Stimulated activated CD4-positive, alpha-beta T cell treated with anti-CD3 and anti-CD28 coated beads, Interleukin-4, amount 100 ng/mL, for 4 hours (primary cell): ENCODE measurements at places on chromosomes 16 and 17.

- DNase-seq: peak; percentile 83
Measured at GRCh38 chr17:65561452-65562205, at the start of gene AXIN2. Gene AXIN2 (minus strand): TSS chr17:65561648. CDS start chr17:65558620, 3,028 bp downstream.

DNA sequence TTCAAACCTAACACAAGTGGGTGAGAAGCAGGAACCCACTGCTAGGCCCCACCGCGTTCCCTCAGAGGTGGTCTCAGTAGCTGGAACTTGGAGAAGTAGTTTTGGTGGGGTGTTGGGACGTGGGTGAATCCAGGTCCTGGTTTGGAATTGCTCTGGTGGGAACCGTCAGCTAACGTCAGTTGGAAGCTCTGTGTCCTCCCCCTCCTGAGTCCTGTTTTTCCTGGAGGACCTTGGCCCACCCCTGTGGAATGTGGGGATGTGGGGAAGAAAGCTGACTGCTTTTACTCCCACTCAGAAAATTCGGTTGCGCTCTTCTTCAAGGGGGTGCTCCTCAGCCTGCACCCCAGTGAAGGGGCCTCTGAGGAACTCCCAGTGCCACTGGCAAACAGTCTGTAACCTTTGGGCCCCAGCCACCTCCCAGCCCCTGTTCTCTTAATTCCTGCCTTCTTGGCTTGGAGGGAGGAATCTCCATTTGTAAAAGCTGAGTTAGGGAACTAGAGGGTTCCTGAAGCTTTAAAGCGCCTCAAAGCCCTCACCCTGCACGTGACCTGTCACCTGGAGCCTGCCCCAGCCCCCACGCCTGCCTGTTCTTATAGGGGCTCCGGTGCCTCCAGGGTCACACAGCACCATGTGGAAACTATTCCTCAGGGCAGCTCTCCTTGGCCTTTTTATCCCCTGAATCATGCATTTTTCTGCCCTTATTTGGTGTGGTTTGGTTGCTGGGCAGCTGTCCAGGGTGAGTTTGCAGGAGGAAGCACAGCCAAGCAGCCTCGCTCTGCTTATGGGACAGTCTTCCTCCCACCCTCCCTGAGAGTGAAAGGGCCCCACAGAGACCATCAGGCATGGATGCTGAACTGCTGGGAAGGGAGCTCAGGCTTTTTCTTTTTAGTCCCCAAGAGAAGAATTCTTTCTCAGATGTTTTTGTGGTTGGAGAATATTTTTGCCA is 16.2 kb upstream of the NAGLU start:
- no peak for DNase-seq

- no peak for DNase-seq
Measured at GRCh38 chr16:64627781-64628180, 494.1 kb downstream of the CDH11 start.

DNA sequence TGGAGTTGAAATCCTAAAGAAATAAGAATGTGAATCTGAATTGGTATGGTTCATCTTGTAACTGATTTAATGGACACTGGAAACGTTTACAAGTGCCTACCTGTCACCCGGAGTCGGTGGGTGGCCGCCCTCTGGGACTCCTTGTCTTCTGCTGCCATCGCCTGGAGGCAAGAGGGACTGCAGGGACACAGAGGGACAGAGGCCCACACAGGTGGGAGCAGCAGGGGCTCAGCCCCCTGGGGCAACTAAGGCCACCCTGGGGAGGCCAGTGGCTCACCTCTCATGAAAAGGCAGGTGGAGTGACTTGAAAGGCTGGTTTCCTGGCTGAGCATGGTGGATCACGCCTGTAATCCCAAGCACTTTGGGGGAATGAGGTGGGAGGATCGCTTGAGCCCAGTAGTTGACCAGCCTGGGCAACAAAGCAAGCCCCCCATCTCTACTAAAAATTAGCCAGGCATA is 23.2 kb downstream of the TMEM92 start:
- DNase-seq: peak; percentile 72

DNA sequence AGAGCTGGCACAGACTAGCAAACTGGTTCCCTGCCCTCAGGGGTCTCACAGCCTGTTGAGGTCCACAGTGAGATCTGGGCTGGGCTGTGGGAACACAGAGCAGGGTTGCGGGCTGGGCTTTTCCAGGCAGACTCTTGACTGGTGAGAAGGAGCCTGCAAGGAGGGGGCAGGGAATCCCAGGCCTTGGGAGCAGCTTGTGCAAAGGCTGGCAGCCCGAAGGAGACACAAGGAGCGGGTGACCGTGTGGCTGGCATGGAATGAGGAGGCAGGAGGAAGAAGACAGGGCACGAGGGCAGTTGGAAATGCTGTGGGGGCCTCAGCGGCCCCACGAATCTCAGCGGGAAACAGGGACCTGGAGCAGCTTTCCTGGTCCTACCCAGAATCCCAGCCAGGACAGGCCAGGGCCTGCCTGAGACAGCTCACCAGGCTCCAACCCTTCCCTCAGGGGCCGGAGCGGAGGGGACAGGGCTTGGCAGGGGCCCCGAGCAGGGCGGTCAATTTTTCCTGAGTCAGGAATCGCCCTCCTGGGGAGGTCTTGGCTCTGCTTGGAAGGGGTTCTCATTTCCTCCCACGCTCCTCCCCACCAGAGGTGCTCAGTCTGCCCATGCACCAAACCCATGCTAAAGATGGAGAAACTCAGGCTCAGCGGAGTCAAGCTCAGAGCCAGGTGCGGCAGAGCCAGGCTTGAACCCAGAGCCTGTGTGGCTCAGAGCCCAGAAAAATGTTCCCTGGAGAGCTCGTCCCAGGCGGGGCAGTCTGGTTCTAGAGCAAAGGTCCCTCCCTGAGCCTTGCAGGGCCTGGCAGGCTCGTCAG is 9.2 kb upstream of the SNN start:
- DNase-seq: no peak

DNA sequence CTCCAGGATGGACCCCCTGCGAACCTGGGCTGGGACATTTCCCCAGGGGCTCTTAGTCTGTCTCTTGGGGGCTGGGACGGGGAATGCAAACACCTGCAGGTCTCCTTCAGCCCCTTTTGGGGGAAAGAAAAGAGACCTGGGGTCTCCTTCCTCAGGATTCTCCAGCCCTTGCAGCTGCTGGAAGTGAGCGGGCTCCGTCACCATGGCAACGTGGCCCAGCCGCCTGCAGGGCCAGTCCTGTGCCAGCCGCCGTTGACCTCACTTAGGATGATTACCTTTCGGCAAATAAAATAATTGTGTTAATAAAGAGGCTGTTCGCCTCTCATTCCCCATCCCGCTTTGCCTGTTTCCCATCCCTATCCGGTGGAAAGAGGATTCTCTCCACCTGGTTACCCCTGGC is 25.7 kb downstream of the MRM1 start:
- DNase-seq: no peak

- DNase-seq: peak; percentile 29
Measured at GRCh38 chr17:2087597-2088211, 32.8 kb downstream of the HIC1 start.

GRCh38 chr16:27677263-27677662 is 127.3 kb downstream of the KATNIP start:
- DNase-seq: no peak

GRCh38 chr16:26317885-26318284 is 626.1 kb downstream of the HS3ST4 start:
- no peak for DNase-seq

- DNase-seq: peak; percentile 76
Measured at GRCh38 chr17:29778956-29779811, 150.8 kb downstream of the SSH2 start.

- DNase-seq: no peak
Measured at GRCh38 chr16:11498683-11499082, 88.0 kb downstream of the LITAF start.

DNA sequence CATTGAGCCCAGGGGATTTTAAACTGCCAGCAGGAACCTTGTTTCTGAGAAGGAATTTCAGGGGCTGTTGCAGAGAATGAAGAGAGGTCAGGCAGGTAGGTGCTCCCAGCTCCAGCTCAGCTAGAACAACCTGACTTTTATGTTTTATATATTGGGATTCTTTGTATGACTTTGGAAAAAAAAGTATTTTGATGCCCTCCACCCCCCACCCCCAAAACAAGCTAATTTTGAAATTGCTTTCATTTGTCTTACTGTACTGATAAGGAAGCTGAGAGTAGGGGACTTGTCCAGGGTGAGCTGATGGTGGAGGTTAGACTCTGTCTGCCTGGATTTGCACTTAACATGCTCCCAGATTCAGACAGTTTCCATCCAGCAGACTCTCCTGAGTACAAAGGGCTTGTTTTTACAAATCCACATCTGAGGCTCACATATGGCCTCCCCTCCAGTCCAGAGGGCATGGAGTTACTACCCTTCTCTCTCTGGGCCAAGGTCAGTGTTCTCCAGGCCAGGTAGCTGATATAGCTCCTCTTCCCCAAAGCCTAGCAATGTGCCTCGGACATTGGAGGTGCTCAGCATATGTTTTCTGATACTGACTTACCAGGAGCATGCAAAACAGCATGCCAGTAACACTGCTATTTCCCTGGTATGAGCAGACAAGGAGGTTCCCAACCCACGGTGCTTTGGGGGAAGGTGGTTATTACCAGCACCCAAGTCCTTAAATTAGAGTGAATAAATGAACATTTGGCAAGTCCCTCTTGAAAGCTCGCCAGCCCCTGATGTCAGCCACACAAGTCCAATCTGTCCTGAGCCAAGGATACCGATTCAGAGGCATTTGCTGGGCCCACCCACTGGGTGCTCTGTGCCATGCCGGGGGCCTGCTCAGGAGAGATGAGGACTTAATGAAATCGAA is 11.3 kb downstream of the STX1B start:
- DNase-seq: no peak

DNA sequence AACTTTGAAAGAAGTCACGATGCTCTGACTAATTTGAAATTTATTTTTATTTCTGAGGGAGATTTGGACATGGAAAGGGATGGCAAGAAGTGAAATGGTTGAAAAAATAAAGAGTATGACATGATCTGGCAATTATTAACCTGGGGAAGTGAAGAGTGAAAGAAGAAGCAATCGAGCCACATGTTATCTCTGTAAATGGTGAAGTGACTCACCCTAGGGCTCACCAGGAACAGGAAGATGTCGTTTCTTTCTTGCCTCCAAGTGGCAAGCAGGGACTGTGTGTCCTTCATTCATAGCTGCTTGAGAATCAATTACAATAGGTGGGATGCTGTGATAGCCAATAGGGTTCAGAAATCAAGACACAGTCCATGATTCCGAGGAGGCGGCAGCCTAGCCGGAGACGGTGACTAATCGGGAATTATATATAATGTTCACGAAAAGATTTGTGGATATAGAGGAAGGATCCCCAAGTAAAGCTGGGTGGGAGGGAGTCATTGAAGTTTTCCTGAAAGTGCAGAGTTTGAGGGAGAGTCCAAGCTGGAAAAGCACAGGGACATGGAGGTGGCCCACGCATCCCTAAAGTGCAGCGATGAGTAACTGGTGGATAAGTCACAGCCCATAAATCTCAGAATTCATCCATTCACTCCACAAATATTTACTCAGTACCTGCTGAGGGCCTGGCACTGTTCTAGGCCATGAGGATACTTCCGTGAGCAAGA is 18.2 kb upstream of the KRT20 start:
- DNase-seq: no peak

DNA sequence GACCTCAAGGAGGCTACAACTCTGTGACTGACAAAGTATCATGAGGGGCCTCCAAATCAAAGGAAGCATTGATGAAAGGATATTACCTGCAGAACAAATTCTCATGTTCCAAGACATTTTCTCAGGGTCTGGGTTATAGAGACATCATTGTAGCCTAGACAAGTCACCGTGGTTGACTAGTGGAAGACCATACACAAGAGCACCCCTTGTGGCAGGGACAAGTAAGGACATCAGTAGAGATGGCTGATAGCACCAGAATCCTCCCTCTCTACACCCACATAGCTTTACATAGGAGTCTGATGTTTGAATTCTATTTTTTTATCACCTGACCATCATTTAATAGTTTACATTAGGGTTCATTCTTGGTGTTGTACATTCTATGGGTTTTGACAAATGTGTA is 32.5 kb upstream of the CDH8 start:
- DNase-seq: no peak

GRCh38 chr17:18225642-18226283 is 328 bp downstream of the LLGL1 start:
- peak; percentile 52 for DNase-seq

GRCh38 chr17:14755002-14755401 is 454.1 kb downstream of the HS3ST3B1 start:
- DNase-seq: no peak

GRCh38 chr17:3660311-3660891 is 8.0 kb downstream of the TAX1BP3 start:
- no peak for DNase-seq

DNA sequence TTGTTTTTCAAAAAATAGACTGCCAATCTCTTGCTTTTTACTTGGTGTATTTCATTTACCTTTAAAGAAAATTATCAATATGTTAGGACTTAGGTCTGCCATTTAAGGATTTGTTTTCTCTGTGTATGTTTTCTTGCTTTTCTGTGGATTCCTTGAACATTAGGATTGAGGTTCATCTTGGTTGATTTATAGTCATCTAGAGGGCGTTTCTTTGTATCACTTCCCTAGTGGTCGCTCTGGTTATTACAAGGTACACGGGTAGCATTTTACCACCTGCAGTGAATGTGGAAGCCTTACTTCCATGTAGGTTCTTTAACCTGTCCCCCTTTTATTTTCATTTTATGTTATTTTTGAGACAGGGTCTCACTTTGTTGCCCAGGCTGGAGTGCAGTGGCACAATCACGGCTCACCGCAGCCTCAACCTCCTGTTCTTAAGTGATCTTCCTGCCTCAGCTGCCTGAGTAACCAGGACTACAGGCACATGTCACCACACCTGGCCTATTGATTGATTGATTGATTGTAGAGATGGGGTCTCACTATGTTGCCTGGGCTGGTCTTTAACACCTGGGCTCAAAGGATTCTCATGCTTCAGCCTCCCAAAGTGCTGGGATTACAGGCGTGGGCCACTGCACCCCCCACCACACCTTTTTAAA is 35.2 kb upstream of the CBX4 start:
- DNase-seq: peak; percentile 17
